ENCODE measurements at places on chromosomes 6 and 20.

DNA sequence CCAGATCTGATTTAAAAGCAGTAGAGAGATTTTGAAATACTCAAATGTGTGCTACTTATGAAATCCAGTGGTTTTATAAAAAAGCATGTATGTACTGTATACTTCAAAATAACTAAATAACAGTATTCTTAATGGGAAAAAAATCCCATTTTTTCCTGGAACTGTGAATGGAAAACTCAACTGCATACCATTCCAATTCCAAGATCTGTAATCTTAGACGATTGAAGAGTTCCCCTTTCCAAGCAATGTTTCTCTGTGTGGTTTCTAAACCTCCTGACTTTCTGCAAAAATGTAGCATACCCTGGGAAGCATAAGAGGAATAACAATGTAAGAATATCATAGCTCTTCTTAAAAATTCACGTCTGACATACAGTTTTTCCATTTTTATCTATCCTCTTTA is 40.3 kb upstream of the HIVEP2 start:
- DNase-seq, result no peak

GRCh38 chr6:116070616-116071389 is 10.1 kb upstream of the FRK start:
- no peak for DNase-seq

- DNase-seq, result no peak
These were observed 117.3 kb downstream of the B3GAT2 start for GRCh38 chr6:70839286-70840266.

GRCh38 chr6:18997375-18997826 is 610.3 kb downstream of the RNF144B start:
- no peak for DNase-seq

All from putamen (tissue), 1 donor.